Iris pigment epithelial cell (primary cell): ENCODE measurements at places on chromosomes 2 and 18.

DNA sequence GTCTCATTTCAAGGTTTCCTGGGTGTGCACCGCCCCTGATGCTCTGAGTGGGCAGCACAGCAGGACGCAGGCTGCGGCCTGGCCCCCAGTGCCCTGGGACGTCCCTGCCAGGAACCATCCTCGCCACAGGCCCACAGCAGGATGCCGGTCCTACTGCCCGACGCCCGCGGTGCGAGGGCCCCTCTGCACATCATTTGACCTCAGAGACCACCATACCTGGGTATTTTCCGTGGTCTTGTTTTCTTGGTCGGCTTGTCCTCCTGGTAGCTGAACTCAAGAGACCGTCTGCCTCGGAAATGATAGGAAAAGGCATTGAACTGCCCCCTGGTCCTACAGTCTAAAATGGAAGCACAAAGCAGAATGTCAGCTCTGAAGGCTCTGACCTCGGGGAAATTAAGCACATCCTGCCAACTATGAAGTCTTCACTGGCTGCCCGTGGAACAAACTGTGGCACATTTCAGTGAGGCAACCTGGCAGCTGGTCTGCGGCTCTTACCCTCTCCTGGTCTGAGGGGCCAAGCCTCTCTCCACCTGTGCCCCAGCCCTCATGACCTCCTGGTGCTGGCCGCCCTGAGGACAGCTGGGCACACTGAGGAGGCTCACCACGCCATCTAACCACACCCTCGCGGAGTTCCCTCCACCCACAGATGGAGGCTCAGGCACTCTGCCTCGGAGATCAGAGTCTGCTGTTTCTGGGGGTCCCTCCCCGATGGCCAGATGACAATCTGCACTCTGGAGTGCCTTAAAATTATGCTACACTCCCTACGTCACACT lies 105.0 kb downstream of the PXDN start:
- DNase-seq = no peak

DNA sequence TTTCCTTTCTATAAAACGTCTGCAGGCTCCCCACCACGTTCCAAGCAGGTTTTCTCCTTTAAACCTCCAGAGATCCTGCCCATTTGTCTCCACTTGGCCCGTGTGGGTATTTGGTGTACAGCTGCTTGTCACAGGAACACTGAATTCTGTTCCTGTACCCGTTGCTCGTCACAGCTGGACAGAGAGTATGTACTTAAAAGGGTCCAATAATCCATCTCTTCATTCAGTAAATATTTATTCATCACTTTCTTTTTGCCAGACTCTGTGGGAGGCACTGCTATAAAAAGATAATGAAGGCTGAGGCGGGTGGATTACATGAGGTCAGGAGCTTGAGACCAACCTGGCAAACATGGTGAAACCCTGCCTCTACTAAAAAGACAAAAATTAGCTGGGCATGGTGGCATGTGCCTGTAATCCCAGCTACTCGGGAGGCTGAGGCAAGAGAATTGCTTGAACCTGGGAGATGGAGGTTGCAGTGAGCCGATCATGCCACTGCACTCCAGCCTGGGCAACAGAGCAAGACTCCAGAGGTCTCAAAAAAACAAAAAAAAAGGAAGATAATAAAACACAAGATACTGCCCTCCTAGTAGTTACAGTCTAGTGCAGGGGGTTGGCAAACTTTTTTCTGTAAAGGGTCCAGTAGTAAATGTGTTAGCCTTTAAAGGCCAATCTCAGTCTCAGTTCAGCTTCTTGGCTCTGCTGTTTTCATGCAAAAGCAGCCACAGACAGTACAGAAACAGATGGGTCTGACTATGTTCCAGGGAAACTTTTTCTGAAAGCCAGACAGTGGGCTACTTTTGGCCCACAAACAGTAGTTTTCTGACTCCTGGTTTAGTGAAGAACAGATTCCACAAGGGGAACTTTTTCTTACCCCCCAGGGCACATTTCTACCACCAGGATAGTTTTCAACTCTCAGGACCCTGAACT lies 309.9 kb upstream of the RAB12 start:
- DNase-seq = no peak

- DNase-seq = no peak
These were observed 7.4 kb downstream of the COPS9 start for GRCh38 chr2:240128608-240129145.

DNA sequence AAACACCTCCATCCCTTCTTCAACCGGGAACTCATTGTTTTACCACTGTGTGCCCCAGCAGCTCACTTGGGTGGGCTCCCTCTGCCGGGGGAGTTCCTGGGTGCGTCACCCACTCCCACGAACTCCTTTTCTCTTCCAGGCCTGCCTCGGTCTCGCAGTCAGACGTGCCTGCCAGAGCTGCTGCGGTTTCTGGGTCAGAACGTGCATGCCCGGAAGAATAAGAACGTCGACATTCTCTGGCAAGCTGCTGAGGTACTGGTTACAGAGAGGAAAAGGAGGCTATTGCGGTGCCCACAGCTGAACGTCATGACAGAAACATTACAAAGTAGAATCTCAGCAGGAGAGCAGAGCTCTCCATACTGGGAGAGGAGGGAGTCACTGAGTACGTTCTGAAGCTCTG lies 35.6 kb downstream of the COA5 start:
- no peak for DNase-seq

DNA sequence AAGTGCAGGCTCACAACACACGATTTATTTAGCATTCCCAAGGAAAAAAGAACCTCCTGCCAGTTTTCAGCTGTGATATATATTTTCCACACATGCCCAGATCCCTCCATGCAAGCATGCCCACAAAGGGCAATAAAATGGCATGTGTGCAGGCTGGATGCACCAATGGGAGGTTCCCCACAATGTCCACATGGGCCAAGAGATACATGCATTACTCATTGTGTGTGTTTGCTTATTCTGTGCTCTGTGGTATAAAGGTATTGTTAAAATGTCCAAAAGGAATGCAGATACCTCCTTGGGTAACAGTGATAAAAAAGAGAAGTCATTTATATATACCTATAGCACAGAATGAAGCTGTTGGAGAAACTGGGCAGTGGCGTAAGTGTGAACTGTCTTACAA lies 207.4 kb downstream of the FHOD3 start:
- DNase-seq = no peak

DNA sequence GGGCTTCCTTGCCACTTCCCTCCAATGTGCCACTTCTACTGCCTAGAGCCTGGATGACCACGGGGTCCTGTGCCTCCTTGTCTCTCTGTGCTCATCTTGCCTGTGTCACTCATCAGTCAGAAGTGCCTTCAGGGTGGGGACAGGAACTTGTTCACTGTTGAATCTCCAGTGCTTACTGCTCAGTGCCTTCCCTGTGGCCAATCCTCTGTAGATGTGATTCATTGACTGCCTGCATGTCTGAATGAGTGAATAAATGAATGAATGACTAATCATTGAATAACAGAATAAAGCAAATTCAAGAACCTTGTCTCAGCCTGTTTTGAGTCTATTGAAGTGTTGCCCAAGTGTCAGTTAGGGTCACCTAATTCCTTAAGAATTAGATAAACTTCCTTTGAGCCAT lies 42.3 kb upstream of the FAM136A start:
- DNase-seq = peak; percentile 6

GRCh38 chr18:75132098-75132870 lies 76.7 kb downstream of the PTGR3 start:
- DNase-seq = no peak

GRCh38 chr2:188746727-188747126 lies 227.4 kb upstream of the COL3A1 start:
- DNase-seq = peak; percentile 78
